ENCODE measurements at places on chromosomes 1 and 21.

GRCh38 chr1:180182643-180183311 is 28.1 kb downstream of the QSOX1 start:
- no peak for DNase-seq

GRCh38 chr1:206059355-206059915 is 6.5 kb downstream of the RHEX start:
- no peak for DNase-seq

GRCh38 chr1:160144921-160145320 is 6.5 kb upstream of the ATP1A4 start:
- no peak for DNase-seq

DNA sequence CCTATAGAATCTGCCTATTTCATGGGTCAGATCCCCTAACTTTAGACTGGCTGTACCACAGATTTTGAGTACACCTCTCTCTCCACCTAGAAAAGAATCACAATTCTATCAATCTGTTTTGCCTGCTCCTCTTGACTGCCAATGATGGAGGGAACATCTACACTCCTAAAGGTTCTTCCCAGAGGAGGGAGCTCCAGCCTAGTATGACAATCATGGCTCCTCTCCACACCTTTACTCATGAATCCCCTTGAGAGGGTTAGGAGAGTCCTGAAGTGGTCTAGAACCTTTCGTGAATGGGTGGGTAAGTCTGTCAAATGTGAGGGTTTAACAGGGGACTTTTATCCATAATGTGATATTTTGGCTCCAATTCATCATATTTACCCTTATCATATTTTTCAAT is 48.0 kb downstream of the DNAI4 start:
- no peak for DNase-seq

DNA sequence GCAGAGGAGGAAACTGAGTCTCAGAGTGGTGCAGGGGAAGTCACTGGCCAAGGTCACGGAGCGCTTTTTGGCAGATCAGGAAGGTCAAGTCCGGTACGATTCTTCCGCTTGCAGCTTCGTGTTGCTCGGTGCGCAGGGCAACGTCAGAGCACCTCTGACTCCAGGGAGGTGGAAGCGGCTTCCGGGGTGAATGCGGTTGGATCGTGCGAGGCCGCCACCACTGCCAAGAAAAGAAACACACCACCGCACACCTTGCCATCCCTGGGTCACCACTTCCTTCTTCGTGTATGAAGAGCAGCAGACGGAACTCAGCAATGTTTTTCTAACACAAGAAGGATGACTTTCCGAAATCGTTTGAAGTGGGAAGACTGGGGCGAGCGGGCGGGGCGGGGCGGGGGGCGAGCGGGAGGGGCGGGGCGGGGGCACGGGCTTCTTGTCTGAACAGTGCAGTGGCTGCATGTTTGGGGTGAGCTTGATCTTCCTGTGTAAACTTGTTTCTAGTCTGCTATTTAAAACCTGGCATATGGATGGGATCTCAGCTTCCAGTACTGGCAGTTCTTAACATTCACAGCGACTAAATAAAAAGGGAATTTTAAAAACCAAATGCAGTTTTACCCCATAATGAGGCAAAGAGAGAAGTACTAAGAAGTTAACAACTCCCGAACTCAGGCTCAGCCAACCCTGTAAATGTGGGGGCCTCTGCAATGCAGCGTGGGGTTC is 300.0 kb downstream of the RRAGC start:
- peak; percentile 78 for DNase-seq

DNA sequence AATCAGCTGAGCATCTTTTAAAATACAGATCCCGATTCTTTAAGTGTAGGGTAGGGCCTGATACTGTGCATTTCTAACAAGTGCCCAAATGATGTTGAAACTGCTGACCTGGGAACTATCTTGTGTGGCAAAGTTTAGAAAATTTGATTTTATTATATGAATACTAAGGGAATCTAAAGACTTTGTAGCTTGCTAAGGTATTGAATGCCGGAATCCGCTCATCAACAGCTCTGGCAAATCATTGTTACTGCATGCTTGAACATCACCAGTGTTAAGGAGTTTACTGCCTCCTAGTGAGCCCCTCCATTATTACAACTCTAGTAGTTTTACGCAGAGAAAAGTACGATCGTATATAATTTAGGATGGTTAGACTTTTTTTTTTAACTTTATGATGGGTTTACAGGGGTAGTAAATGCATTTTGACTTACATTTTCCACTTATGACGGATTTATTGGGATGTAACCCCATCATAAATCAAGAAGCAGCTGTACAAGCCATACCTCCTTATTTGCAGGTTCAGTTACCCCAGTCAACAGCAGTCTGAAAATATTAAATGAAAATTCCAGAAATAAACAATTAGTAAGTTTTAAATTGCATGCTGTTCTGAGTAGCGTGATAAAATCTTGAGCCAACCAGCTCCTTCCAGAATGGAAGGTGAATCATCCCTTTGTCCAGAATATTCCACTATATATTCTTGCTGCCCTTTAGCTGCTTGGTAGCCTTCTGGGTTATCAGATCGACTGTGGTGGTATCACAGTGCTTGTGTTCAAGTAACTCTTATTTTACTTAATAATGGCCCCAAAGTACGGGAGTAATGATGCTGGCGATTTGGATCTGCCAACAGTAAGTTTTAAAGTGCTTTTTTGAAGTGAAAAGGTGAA is 892 bp downstream of the TYW3 start:
- no peak for DNase-seq

- no peak for DNase-seq
Measured at GRCh38 chr1:109210058-109210457, 3.7 kb upstream of the SARS1 start.

DNA sequence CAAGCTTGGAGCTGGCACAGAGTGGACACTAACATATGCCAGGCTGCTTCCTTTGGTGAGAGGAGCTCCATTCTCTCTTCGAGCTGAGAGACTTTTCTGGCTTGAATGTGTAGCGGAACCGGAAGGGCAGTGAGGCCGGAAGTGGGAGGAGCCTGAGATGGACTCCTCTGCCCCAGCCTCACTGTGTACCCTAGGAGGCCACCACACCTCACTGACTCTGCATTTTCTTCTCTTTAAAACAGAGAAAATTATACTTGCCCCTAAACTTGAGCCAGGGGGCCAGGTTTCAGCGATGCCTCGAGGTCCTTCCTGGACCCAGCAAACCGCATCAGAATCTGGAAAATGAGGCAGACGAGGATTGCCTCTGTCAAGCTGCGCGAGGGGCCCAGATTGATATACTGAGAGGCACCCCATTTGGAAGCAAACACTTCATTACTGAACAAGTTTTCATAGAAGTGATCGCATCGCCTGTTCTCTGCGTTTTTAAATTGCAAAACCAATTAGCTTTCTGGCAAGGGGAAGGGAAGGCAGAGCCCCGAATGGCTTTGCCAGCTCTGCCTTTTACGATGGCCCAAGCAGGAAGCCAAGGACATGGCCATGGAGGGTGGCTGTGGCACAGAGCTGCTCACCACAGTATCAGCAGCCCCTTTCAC is 708.1 kb downstream of the PTPRU start:
- DNase-seq: no peak

DNA sequence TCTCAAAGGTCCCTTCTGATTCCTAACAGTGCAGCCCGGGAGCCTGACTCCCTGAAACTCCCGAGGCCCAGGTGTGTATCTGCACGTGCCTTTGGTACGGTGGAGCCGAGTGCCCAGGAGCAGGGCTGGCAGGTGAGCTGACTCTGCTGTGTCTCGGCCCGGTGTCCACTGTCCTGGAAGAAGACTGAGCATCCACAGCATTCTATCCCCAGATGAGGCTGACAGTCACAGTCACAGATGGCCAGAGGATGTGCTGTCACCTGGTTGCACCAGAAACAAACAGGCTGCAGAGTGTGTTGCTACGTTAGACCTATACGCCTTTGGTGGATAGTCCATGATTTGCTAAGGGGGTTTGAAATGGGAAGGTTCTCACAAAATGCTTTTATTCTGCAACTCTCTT is 9.8 kb downstream of the ETV3L start:
- no peak for DNase-seq

- DNase-seq: no peak
Measured at GRCh38 chr1:167964646-167965045, 27.8 kb upstream of the MPC2 start.

- DNase-seq: no peak
Measured at GRCh38 chr1:53310847-53311681, 16.8 kb downstream of the LRP8 start.

- DNase-seq: no peak
Measured at GRCh38 chr1:159892944-159893343, 7.0 kb downstream of the CFAP45 start.

- no peak for DNase-seq
Measured at GRCh38 chr1:223815865-223816264, 29.9 kb downstream of the TP53BP2 start.

DNA sequence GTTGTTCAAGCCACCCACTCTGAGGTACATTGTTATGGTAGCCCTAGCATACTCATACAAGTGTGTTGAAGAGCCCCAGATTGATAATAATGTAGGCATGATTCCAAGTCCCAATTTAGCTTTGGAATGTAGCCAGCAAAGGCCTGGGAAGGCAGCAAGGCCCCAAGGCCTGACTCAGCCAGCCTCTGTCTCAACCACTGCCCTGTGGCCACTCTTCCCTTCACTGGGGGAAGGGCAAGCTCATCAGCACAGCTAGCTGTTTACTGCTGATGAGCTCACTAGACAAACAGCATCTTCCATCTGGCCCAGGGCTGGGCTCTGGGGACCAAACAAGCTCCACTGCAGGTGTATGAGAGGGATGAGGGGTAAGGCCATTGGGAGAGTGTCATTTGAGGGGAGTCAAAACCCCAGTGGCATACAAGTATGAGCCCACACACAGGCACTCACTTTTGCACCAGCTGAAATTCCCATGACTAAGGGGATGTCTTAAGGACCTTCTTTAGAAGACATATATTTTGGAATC is 2.2 kb upstream of the IRF6 start:
- no peak for DNase-seq

- DNase-seq: no peak
Measured at GRCh38 chr1:189657715-189658114, 819.9 kb downstream of the BRINP3 start.

All from activated T-cell treated with anti-CD3 and anti-CD28 coated beads, Interleukin-2, amount 50 U/mL, for 1 hour (primary cell).